ENCODE measurements at places on chromosomes 13 and 19.

DNA sequence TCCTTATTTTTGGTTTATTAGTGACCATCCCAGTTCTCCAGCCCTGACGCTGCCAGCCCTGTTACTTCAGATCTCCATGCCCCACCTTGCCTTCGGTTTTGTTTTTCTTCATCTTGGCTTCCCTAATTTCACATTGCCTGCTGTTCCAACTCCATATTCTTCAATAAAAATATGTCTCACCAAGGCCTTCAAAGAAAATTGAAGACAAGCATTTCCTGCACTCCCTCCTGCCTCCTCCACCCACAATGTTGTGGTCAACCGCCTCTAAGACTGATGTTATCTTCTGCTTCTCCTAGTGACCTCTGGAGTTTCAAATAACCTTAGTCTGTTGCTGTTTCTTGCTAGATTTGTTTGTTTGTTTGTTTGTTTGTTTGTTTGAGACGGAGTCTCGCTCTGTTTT is 14.6 kb downstream of the PLD3 start:
- DNase-seq: no peak

GRCh38 chr19:55041627-55042343 is 3.7 kb upstream of the GP6 start:
- peak; percentile 30 for DNase-seq

DNA sequence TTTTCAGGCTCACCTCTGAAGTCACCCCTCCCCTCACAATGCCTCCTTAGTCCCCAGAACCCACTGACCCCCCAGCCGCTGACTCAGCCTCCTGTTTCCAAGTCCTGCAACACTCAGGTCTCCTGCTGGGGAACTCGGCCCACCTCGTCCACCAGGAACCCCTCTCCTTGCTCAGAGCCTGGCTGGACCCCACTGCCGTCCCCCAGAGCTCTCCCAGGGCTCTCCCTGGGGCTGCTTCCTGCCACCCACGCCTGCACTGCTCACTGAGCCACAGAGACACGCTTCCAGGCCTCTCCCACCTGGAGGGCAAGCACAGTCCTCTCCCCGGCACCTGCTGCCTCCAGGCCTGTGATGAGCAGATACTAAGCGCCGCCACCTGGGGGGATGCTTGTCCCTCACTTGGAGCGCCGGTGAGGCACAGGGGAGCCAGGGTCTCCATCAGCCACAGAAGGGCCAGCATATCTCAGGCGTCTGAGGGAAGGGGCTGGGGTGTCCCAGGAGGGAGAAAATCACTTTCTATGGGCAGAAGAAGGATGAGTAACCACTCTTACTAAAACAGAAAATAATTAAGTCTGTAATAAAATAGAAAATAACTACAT is 53.8 kb downstream of the KLF2 start:
- DNase-seq: no peak

GRCh38 chr13:76383676-76384461 is 502.3 kb downstream of the KCTD12 start:
- no peak for DNase-seq

- DNase-seq: peak; percentile 15
Observed at GRCh38 chr19:39936020-39936419, 1.6 kb upstream of the FCGBP start.

GRCh38 chr13:44934724-44935123 is 54.5 kb downstream of the NUFIP1 start:
- no peak for DNase-seq

GRCh38 chr13:102399791-102400674 is 1.8 kb downstream of the FGF14 start:
- no peak for DNase-seq

DNA sequence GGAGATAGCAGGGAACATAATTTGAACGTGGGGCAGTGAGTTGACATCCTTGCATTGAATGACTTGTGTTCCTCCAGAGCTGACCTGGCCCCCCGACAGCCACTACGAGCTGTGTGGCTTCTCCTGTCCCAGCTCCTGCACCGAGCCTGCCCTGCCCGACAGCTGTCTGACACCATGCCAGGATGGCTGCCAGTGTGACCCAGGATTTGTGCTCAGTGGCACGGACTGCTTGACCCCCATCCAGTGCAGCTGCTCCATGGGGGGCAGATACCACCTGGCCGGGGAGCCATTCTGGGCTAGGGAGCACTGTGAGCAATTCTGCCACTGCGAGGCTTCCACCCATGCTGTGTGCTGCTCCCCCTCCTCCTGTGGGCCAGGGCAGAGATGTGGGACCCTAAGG is 29.2 kb upstream of the FXYD3 start:
- no peak for DNase-seq

DNA sequence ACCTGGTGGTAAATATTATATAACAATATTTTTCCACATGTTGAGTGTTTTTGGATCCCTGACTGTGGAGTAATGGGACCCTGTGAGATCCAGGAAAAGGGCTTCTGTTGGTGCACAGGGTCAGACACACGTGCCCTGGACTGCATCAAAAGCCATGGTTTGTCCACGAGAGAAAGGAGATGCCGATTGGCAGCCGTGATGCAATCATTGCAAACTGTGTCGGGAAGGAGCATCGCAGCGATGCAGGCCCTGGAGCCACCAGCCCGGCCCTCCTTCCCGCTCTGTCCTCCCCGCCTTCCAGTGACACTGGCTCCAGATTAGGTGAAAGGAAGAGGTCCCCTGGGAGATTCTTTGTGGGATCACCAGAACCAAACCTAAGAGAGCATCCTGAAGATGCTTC is 9.1 kb downstream of the COL4A2 start:
- DNase-seq: no peak

DNA sequence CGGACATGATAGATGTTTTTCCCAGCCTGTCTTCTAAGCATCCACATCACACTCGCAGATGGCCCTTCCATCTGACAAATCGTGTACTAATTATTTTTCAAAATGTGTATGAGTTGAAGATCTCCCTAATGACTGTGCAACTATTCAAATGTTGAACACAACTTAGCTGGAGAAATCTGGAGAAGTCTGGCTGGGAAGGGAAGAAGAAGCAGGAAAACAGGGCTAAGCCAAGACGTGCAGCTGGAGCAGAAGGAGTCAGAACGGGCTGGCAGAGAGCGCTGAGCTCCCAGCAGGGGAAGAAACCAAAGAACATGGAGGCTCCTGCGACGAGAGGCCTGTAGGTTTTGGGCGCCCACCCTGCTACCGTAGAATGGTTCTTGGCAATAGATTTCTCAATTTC is 13.2 kb upstream of the LATS2 start:
- DNase-seq: no peak

DNA sequence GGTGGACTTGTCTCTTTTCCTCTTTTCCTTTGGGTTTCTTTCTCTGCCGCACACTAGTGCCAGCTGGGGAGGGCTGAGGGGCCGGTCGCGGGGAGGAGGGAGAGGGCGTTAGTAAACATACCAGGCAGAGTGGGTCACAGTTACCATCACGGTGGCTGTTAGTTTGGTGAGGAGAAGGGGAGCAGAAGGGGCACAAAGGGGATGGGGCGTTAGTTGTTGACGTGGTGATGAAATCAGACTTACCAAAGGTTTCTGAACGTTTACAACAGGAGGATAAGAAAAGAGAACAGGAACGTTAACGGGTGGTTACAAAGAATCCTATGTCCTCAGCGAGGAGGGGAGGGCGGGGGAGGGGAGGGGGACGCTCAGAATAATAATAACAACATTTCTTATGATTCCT is 77.9 kb downstream of the PTPRS start:
- DNase-seq: no peak

GRCh38 chr19:33310606-33311325 is 8.4 kb upstream of the CEBPA start:
- no peak for DNase-seq

- DNase-seq: no peak
Observed at GRCh38 chr19:38265213-38265861, 964 bp downstream of the SPINT2 start.

GRCh38 chr13:77013853-77014542 is 13.0 kb downstream of the FBXL3 start:
- DNase-seq: no peak

DNA sequence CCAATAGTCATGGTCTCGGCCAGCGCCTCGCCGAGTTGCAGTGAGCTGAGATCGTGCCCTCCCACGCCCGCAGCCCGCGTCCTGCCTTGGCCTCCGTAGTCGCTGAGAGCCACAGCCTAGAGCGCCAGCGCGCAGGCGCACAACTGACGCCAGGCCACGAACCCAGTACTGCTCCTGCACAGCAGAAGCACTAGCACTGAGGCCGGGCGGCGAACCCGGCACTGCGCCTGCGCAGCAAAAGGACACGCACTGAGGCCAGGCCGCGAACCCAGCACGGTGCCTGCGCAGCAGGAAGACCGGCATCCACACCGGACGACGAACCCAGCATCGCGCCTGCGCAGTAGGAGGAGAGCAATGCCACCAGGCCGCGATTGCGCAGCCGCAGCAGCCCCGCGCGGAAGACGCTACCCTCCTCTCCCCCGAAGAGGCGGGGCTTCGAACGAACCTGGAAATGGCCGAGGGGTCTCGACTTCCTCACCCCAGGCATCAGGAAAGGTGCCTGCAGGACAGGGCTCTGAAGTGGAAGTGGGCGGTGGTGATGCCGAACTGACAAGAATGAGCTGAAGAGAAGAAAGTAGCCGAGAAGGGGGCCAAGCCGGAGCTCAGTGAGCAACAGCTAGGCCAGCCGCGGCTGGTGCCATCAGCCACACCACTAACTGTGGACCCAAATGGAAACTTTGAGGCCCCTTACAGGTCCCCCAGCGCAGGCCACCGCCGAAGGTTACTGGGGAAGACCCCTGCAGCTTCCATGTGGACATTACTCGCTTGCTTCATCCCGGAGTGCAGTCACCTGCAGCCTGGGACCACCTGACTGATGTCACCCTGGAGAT is 7.5 kb downstream of the F10 start:
- DNase-seq: peak; percentile 41

DNA sequence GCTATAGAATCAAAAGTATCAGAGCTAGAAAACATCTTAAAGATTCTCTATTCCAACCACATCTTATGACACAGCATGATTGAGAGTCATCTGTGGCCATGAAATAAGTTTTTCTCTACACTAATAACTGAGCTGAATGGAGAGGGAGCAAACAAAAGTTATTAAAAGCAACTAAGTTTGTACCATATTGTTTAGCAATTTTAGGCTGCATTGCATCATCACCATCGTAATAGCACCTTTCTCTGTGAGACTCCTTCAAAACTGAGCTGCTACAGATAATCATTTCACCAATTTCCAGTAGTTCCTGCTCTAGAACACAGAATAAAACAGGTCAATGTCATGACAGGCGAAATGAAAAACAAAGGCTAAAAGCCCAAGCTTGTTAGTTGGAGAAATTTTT is 1183.9 kb downstream of the DIAPH3 start:
- DNase-seq: no peak

GRCh38 chr19:55145232-55145631 is 3.8 kb downstream of the TNNT1 start:
- DNase-seq: no peak

- no peak for DNase-seq
Observed at GRCh38 chr19:14437578-14438140, 4.6 kb downstream of the PKN1 start.

DNA sequence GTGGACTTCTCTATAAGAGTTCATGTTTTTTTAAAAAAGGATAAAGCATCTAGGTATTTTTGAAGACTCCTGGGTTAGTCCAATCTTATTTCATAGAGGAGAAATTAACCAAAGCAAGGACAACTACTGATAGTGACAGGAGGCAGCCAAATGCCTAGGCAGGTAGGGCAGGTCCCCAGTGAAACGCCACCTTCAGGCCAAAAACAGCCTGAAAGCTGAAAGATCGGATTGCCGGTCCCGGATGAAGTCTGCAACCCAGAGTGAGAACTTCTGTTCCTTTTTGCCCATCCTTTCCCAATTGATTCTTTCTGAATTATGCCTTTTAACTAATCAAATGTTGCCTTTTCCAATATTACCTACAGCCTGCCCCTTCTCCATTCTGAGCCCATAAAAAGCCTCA is 6.1 kb upstream of the GGACT start:
- DNase-seq: no peak

DNA sequence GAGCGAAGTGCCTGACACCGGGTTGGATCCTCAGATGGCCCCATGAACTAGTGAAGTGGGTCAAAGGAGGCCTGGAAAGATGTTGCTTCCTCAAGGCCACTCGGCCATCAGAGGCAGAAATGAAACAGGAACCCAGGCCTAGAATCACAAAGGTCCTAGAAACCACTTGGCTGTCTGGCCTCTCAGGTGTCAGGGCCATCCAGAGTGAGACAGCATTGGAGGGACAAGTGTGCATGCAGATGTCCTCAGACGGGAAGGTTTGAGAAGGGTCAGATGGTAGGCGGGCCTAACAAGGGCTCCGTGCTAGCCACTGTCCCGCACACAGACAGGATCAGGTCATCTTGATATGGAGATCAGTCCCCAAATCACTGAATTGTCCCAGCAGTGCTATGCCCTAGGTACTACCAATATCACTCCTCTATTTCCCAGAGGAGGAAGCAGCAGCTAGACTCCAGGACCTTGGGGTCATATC is 14.3 kb downstream of the CCDC97 start:
- DNase-seq: no peak

GRCh38 chr13:103605546-103606326 is 539.5 kb upstream of the SLC10A2 start:
- no peak for DNase-seq

All from stimulated activated CD4-positive, alpha-beta T cell treated with anti-CD3 and anti-CD28 coated beads, Interleukin-2, amount 100 ng/mL, for 24 hours (primary cell).